NCI-H460 (cell line): ENCODE measurements at places on chromosomes 16 and 17. TPM values are rescaled to one million over a fixed set of nuclear protein-coding genes. Genes with fewer than 3 reads are reported as not detected.

Gene GNGT2
- not detected in 2 replicates for total RNA-seq

Gene ALDH3A1
- total RNA-seq, result 403 and 460 TPM in 2 replicates

Gene CCL5
- not detected in 2 replicates for total RNA-seq

Gene NXN
- 12.3 and 13.7 TPM in 2 replicates for total RNA-seq

Gene CISD3
- 8.0 and 11.2 TPM in 2 replicates for total RNA-seq

Gene TP53TG3C
- not detected in 2 replicates for total RNA-seq

Gene KRT25
- total RNA-seq, result not detected in 2 replicates

Gene IKZF3
- not detected in 2 replicates for total RNA-seq

Gene CA7
- not detected in 2 replicates for total RNA-seq

DNA sequence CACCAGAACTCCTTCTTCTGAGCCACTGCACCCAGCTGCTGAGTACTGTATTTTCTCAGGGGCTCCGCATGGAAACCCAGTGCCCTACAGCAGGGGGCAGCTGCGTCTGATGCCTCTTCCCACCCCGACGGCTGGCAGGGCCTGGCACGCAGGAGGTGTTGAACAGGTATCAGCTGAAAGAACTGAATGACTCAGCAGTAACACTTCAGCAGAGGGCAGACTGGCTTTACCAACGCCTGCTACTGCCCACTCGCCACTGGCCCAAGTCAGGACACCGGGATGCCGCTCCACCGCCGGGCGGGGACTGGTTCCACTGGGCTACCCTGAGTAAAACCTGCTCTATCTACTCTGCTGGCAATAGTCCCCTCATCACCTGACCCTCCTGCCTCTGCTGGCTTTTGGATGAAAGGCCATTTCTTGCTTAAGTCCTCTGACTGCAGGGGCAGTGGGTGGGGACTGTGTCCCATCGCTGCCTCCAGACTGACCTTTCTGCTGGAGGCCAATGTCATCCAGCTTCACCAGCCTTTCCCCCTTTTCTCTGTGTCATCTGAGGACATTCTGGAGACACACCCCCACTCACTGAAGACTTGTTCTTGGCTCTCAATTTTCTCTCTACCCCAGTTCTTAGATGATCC is 100.4 kb upstream of the FA2H start:
- no peak for DNase-seq

DNA sequence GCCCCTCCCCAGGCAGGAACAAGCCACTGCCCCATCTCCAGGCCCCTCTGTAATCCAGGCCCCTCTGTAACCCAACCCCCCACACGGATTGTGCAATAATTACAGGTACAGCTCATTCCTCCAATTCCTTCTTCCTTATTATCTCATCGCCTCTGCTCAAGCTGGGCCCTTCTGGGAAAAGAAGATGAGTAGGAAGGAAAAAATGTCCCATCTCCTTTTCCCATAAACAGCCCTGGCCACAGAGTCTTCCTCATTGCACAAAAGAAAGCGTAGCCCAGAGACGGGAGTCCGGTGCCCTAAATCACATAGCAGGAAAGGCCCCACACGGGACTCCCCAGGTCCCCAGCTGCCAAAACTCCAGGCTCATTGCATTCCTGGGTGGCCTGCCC is 3.6 kb upstream of the LITAFD start:
- no peak for DNase-seq

DNA sequence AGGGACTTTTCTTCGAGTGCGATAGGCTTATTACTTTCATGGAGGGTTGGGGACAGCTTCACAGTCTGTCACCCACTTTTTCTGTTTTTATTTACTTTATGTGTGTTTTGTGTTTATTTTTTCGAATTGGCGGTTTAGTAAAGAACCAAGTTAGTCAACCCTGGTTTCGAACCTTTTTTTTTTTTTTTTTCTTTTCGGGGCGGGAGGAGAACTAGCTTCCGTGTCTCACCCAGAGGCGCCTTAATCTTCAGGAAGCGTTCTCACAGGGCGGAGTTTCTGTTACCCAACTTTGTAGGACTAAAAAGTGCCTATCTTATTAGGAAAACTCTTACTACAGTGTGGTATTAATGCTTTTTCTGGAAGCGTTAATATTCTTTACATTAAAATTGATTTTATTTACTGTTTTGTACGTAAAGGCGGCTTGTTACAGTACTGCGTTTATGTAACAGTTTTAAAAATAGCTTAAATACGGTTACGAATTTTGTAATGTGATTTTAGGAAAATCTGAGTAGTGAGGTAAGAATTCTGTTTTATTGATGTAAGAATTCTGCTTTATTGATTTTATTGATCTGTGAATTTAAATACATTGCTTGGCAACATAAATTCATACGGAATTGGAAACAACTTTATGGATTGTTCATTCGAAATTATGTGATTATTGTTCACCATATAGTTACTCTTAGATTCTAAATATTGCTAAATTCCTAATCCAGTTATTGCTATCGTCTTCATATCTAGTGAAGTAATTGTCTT is 885 bp downstream of the ZNF207 start:
- peak; percentile 16 for DNase-seq

GRCh38 chr16:63130942-63131341 is 1094.7 kb upstream of the CDH8 start:
- no peak for DNase-seq

GRCh38 chr17:48412841-48413240 is 17.2 kb downstream of the SKAP1 start:
- DNase-seq, result no peak

- peak; percentile 16 for DNase-seq
These were observed 11.5 kb upstream of the PRSS54 start for GRCh38 chr16:58306327-58306726.

DNA sequence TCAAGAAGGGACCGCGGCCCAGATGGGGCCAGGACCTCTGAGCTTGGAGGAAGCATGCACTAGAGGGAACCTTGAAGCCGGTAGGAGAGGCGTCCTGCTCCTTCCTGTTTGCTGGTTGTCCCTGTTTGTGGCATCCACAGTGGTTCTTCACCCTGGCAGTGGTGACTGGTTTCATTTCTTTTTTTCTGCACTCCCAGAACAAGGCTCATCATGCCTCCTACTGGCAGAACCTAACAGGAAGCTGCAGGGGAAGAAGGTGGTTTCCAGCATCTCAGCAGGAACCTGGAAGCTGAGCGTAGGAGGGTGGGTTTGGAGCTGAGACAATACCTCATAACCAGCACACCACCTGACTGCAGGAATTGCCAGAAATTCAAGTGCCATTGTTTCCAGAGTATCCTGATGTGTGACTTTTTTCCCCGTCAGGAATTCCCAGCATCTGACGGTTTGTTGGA is 5.8 kb downstream of the TMEM231 start:
- no peak for DNase-seq

DNA sequence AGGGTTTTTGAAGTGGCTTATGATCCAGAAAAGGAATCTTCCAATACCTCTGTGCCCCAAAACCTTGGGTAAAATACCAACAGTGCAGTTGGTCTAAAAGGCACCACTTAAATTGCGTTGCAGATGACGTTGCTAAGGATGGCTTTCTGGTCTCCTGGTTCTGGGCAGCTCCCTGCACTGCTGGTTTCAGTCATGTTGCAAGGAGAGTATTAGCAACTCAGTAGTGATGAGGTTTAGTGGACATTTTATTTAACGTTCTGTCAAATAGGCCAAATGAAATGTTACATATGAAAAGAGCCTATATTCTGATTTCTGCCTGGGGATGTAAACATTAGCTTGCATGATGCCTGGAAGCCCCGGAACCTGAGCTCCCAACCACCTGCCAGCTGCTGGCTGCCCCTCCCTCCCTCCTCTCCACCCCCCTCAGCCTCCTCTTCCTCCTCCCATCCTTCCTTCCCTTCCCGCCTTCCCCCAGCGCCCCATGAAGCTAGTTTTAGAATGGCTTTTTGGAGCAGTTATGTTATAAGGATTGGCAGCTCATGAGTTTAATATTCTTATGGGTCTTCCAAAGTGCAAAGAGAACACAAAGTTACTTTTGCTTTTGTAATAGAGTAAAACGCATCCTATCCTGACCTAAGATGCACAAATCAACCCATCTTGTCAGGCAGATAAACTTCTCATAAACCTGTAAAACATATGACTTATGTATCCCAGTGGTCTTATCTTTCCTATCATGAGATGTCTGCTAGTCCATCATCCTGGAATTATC is 20.7 kb downstream of the CD7 start:
- DNase-seq, result no peak

GRCh38 chr17:40536295-40537171 is 28.7 kb downstream of the CCR7 start:
- no peak for DNase-seq

GRCh38 chr17:38730526-38731379 is 612 bp downstream of the CISD3 start:
- DNase-seq, result no peak

- no peak for DNase-seq
These were observed 381.7 kb downstream of the SLC39A11 start for GRCh38 chr17:72710834-72711233.

GRCh38 chr16:22945361-22945760 is 131.4 kb downstream of the HS3ST2 start:
- no peak for DNase-seq

DNA sequence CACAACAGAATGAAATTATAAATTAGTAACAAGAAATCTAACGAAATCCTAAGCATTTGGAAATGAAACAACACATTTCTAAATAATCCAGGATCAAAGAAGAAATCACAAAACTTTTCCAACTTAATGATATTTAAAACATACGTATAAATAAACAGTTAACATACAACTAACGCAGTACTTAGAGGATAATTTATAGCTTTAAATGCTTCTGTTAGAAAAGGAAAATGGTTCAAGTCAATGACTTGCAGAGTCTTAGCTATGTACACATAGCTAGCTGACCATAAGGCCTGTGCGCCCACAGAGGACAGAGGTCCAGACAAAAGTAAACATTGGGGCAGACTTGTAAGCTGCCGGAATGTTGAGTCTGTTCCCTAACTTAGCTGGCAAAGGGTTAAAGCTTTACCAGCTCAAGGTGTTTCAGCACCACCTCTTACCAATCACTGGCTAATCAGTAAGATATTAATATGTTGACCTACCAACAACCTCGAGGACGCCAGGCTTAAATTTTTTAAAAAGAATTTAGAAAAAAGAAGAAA is 84.6 kb downstream of the PARN start:
- no peak for DNase-seq

- no peak for DNase-seq
These were observed 869.5 kb upstream of the SOX9 start for GRCh38 chr17:71251276-71251675.

DNA sequence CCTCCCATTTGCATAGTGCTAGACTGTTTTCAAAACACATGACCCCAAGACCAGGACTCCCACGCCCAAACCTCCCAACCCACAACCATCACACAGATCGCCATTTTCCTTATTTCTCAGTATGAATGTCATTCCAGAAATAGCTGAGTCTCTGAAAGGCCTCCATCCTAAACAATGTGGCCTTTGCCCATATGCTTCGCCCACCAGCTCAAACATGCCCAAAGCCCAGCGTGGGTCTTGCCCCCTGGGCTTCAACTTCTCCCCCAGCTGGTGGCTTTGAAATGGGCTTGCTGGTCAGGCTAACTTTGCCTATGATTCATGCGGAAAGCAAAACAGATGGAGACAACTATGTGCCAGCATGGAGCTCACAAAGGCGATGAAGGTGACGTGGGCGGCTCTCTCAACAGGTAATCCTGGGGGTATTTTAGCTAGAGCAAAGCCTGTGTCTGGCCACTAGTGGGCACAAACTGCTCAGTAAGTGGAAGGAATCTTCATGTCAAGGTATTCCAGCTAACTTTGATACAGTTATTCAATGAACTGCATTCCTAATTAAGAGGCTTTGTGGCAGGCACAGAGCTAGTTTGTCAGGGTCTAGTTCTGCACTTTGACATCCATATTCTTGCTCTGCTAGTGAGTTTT is 17.1 kb downstream of the PMP22 start:
- no peak for DNase-seq

GRCh38 chr16:85601730-85602401 is 11.3 kb upstream of the GSE1 start:
- no peak for DNase-seq

DNA sequence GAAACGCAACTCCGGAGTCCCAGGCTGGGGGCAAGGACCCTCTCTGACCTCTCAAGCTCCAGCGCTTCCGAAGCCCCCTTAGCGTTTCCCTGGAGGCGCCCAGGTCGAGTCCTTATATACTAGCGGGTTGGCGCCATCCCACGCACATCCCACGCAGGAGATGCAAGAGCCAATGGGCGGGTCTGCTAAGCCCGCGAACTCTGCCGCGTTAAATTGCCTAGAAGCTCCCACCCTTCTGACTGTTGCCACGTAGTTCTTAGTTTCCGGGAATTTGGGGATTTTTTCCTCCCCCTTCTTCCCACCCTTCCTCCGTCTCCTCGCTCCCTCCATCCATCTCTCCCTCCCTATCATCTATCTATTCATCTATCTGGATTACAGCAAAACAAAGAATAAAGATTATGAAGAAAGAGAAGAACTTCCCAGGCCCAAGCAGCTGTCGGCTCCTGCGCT is at the start of gene SLFN11:
Gene SLFN11, minus strand, starts transcription at position 88 of the 450 bp plus-strand sequence. CDS start 9,814 bp downstream, outside the sequence.
- DNase-seq, result peak; percentile 63

DNA sequence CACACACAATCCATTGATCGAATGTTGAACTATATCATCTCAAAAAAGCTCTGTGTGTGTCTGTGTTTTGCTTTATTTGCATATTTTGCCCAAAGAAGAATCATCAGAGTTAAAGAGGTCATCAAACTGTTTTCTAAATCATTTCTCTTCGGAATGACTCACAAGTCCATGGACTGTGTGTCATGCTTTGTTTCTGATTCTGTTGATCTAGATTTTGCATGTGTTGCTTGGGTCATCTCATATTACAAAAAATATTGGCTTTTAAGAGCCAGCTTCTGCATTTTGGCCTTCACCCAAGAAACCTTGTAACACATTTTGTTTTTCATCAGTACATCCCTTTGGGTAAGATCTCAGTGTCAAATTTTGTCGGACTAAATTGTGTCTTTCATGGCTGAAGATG is 471.2 kb upstream of the HSBP1 start:
- DNase-seq, result no peak

GRCh38 chr17:69711541-69711940 is 297.0 kb downstream of the MAP2K6 start:
- DNase-seq, result no peak

GRCh38 chr17:51746421-51746820 is 412.1 kb downstream of the CA10 start:
- DNase-seq, result no peak

DNA sequence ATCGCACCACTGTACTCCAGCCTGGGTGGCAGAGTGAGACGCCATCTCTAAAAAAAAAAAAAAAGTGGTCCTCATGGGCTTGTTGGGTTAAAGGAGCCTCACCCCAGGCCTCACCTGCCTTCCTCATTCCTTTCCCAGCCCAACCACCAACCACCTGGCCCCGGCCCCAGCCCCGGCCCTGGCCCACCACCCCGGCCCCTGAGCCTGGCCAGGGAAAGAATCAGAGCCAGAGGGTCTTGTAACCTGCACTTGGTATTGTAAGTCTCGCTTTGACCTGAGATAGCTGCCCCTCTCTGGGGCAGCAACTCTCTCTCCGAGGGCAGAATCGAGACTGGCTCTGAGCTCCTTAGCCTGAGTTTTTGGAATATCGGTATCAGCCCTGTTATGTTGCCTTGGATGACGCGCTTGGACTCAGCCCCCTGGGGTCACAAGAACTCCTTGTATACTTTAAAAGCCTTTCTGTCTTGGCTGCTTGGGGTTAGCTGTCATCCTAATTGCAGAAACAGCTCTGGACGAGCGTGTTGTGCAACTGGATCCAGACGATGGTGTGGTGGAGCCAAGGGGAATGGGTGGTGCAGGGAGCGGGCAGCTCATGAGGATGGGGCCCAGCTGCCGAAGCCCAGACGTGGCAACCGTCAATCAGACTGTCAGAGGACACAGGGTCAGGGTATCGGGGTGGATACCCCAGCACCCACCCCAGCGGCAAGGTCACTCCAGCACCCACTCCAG is 14.6 kb downstream of the SMTNL2 start:
- no peak for DNase-seq
